ENCODE measurements at places on chromosomes 11 and 22.

GRCh38 chr11:35927682-35928081 lies 16.2 kb upstream of the LDLRAD3 start:
- DNase-seq = no peak

DNA sequence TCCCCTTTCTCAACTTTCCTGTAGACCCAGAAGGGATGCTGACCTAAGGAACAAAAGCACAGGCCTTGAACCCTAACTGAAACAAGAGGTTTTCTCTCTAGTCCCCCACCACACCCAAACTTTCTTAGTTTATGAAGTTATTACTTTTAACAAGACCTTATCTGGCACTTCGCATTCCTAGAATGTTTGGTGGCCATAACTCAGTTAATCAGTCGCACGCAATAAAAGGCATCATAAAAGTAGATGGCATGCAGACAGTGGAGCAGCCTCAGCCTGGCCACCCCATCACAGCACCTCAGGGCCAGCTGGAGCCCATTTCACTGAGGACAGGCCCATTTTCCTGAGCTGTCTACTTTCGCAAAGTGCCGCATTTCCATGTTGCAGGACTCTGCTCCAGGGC lies 301.9 kb downstream of the OPCML start:
- DNase-seq = no peak

GRCh38 chr11:28488336-28488735 lies 380.1 kb downstream of the METTL15 start:
- DNase-seq = no peak

GRCh38 chr11:34653851-34654482 lies 33.1 kb downstream of the EHF start:
- DNase-seq = peak; percentile 96

GRCh38 chr11:84663731-84664130 lies 963.4 kb downstream of the DLG2 start:
- no peak for DNase-seq

DNA sequence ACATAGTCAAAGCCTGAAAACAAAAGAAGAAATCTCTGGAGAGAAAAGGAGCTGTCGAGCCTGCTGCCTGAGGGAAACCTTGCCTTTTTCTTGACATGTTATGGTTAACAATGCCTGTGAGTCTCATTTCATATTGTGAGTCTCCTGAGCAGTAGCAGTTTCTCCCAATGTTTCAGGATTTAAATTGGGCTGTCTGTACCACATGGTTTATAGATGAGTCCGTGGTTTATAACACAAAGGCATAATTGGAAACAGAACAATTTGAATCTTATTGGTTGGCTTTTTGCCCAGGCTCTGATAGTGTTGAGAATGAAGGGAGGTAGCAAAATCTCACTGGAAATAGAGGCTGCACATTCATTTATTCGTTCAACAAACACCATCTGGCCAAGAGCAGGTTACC lies 540.9 kb downstream of the RAB38 start:
- DNase-seq = no peak

GRCh38 chr22:46149512-46150033 lies 753 bp upstream of the PPARA start:
- DNase-seq = peak; percentile 31

DNA sequence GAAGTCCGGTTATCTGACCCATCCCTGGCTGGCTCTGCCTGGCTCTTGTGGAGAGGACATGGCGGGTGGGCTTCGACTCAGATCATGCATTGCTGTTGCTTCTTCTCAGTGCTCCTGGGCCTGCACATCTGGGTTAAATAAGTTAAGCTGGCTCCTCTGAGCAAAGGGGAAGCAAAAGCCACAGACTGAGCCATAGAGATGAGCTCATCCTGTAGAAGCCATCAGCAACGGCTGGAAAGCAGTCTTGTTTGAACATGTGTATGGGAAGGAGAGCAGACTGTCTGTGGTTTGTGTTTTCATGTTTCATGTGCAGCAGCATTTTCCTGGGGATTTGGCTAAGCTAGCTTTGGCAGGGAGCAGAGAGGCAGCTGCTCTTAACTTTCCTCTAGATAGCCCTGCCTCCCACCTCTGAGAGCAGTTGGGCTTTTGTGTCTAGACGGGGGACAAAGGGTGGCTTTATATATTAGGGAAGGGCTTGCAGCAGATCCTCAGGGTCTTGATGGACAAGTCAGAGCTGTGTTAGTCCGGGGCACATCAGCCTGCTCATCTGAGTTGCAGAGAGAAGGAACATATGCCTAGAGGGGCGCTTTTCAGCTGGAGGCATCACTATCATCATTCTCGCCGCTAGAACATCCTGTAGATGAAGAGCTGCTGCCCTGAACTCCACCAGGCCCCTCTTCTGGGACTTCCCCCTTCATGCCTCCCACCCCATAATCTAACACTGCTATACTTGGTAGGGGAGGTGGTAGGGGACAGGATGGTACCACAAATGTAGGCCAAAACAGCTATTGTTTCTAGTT lies 14.9 kb downstream of the DCPS start:
- peak; percentile 94 for DNase-seq

GRCh38 chr11:123286761-123287160 lies 91.7 kb upstream of the CLMP start:
- DNase-seq = peak; percentile 22

DNA sequence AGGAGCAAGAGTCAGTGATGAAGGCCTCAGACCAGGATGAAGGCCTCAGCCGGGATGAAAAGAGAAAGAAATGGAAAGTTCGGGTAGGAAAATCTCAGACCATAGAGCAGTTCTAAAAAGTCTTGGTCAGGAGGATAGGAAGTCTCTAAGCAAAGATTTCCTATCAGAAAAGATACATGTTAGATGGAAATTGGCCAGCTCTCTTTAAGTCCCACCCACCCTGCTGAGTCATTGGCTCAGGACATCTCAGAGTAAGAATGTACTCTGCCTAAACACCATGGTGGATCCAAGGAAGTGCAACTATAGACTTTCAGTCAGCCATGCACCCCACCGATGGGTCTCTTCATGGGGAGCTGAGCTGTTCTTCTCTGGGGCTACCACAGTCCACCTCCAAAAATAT lies 4.4 kb downstream of the OR8B3 start:
- DNase-seq = peak; percentile 4

- DNase-seq = no peak
Measured at GRCh38 chr11:117230286-117230961, 1.4 kb downstream of the PCSK7 start.

DNA sequence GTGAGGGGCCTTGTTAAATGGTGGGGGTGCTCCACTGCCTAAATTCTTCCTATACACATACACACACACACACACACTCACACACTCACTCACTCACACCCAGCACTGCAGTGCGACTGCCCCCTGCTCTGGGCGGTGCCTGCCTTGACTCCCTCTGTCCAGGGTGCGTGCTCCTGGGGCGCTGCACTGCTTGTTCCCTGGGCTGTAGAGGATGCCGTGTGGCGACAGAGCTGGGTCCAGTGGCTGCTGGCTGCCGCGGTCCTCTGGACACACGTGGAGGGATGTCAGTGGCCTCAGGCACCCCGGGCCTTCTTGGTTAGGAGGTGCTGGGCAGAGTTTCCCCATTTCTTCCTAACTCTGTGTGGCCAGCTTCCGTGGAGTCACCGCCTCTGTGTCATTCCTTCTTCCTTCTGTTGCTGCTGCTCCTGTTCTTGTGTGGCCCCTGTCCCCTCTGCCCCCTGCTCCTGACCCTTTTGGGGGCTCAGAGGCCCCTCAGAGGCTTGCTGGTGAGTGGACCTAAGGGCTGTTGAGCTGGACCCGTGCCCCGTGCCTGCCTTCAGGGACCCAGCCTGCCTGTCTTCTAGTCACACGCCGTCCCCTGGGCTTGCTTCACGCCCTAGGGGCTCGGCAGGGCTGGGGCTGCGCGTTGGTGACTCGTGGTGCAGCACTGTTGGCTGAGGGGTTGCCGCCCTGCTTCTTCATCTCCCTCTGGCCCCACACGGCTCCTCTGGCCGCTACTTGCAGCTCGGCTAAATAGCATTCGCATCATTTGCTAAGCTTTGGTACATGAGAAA lies 147.0 kb downstream of the TBC1D22A start:
- DNase-seq = no peak

GRCh38 chr11:35367491-35367890 lies 51.9 kb downstream of the SLC1A2 start:
- peak; percentile 86 for DNase-seq

- no peak for DNase-seq
Measured at GRCh38 chr11:95093548-95093947, 3.9 kb downstream of the ENDOD1 start.

DNA sequence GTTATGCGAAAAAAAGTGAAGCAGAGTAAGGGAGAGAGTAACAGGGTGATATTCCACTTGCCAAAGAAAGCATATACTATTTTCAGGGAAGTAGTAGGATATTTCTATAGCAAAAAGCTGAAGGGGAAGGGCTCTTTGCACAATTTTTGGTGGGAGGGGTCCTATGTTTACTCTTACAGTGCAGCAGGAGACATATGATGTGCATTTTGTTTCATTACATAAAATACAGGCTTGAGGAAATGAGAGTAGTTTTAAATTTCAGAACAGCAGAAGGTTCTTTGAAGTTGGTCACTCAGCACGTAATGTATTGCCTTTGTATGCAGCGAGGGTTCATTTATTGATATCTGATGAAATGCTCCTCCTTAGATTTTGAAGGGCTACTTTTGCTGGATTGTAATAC lies 3.1 kb upstream of the PIK3IP1 start:
- DNase-seq = no peak

GRCh38 chr22:35393116-35394010 lies 6.6 kb upstream of the MCM5 start:
- no peak for DNase-seq

- DNase-seq = no peak
Measured at GRCh38 chr22:50620593-50621355, 7.2 kb downstream of the ARSA start.

DNA sequence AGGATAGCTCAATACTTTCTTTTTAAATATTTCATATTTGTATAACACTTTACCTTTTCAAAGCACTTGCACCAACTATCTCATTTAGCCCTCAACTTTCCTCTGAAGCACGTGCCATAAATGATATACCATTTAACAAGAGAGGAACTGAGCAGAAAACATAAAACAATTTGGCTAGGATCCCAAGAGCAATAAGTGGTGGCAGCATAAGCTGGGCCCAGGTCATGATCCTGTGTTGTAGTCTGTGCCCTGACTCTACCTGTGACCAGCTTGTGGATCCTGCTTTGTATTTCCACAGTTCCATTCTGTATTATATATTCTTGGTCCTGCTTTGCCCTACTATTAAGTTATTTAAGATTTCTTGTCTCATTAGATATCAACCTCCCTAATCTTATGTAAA lies 11.5 kb downstream of the ATP5MG start:
- no peak for DNase-seq
